ENCODE measurements at places on chromosomes 6 and 20.

GRCh38 chr6:20978151-20978614 lies 443.9 kb downstream of the CDKAL1 start:
- peak; percentile 97 for ATAC-seq

GRCh38 chr6:154526996-154527395 lies 16.5 kb upstream of the CNKSR3 start:
- ATAC-seq = no peak

- no peak for ATAC-seq
Observed at GRCh38 chr20:59247731-59248684, 52.4 kb upstream of the EDN3 start.

DNA sequence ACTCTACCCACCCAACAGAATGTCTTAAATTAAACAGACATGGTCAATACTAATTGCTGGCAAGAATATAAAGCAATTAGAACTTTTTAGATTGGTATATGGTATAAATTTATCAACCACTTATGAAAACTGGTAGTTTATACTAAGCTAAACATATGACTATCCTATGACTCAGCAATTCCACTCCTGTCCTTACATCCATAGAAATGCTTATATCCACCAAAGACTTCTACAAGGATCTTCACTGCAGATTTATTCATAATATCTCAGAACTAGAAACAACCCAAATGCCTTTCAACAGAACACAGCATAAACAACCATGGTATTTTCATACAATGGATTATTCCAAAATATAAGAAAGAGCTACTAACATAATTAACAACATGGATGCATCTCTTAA lies 4.6 kb downstream of the ZNF184 start:
- ATAC-seq = no peak

DNA sequence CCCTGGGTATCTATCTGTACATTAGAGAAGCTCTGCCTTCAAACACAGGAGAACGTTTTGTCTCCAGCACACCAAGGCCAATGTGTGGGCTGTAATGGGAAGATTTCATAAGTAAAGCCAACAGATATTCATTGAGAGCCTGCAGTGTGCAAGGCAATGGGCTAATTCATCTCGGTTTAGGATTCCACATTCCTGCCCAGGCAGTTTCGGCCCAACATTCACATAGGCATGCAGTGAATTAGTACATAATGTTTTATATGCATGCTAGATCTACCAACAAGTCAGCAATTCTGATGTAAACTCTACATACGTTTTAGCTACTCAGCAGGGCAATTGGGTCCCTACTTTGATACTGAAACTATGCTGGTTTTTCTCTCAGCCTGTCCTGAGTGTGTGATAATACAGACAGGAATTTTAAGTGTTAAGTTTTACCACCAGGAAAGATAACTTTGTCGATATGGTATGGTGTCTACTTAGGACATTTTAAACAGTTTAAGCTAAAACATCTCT lies 46.9 kb upstream of the NAA20 start:
- ATAC-seq = no peak

DNA sequence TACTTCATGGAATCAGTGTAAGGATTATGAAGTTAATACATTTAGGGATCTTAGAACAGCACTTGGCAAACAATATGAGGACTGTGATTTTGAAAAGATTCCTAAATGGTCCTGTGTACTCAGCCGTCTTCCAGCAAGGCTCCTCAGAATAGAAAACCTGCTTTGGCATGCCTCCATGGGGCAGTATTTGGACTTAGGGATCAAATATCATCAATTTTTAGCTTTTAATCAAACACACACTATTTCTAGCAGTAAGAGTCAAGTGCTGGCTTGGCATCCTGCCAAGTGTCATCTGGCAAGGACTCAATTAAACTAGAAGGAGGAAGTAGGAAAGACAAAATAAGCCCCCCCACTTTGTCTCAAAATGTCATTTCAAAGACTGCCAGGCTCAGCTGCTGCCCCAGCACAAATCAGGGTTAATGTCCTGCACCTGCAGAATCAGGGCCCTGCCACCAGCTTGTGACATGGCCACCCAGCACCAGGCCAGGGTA lies 40.8 kb downstream of the IYD start:
- ATAC-seq = no peak

DNA sequence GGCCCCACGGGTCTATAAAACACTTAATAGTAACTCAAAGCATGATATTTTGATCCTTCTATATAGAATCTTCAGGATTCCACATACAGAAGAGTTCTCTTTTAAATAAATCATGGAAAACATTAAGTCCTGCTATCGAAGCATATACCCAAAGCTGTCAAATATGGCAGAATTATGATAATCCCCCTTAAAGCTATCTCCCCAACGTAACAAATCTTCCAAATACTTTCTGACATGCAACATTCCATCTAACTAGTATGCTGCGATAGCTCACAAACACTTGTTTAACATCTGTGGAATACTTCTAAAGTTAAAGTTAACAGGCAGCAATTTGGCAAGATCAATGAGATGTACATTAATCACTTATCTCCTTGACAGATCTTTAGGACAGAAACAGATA lies 371.0 kb upstream of the RUNX2 start:
- no peak for ATAC-seq

- ATAC-seq = no peak
Observed at GRCh38 chr20:35303382-35303734, 11.1 kb upstream of the FAM83C start.

GRCh38 chr6:110629153-110629552 lies 152.7 kb upstream of the SLC22A16 start:
- no peak for ATAC-seq

DNA sequence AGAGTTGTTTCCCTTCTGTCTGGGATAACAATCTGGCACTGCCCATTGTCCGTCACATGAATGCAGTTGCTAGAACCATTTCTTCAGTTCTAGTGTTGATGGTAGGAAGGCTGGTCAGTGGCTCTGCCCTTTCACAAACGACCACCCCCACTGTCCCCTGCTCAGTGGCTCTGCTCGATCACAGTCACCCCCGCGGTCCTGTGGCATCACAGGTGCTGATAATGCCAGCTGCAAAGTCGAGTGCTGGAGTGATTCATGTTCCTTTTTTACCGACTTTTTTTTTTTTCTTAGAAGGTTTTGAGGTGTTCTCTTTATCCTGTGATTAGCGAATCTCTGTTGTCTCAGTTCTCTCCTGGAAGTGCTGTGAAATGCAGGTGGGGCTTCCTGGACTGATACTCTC lies 22.8 kb downstream of the FAM120B start:
- no peak for ATAC-seq

GRCh38 chr6:42571611-42572342 lies 7.9 kb downstream of the UBR2 start:
- ATAC-seq = no peak

DNA sequence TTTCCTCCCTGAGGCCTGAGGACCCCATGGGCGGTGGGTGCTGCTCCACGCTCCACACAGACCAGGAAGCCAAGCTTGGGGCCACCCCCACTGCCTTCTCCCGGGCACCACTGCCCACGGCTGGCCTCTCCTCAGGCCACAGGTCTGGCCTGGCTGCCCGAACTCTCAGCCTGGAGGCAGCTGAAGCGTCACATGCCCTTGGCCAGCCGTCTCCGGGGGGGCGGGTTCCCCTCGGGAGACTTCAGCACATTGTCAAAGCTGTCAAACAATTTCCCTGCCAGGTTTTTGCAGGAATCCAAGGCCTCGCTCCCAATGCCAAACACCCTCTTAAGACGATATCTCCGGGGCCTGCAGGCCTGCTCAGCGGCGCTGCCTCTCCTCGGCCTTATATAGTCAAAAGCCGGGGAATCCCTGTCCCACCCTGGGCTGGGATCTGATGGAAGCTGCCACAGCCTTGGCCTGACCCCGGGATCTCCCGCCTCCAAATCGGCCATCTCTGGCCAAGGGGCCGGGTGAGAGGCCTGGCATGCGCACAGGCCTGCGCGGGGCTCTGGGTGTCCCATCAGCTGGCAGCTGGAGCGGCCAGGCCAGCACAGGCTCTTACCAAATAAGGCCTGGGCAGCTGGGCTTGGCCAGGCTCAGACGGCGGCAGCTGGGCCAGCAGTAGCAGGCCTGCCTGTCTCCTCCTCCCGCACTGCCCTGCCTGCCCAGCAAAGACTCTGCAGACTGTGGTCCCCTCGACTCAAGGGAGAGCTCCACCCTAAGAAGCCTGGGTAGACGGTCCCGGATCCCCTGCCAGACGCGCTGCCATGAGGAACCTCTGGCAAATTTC lies 49.7 kb downstream of the RBM38 start:
- ATAC-seq = no peak

- no peak for ATAC-seq
Observed at GRCh38 chr20:3858689-3859088, 12.1 kb downstream of the MAVS start.

DNA sequence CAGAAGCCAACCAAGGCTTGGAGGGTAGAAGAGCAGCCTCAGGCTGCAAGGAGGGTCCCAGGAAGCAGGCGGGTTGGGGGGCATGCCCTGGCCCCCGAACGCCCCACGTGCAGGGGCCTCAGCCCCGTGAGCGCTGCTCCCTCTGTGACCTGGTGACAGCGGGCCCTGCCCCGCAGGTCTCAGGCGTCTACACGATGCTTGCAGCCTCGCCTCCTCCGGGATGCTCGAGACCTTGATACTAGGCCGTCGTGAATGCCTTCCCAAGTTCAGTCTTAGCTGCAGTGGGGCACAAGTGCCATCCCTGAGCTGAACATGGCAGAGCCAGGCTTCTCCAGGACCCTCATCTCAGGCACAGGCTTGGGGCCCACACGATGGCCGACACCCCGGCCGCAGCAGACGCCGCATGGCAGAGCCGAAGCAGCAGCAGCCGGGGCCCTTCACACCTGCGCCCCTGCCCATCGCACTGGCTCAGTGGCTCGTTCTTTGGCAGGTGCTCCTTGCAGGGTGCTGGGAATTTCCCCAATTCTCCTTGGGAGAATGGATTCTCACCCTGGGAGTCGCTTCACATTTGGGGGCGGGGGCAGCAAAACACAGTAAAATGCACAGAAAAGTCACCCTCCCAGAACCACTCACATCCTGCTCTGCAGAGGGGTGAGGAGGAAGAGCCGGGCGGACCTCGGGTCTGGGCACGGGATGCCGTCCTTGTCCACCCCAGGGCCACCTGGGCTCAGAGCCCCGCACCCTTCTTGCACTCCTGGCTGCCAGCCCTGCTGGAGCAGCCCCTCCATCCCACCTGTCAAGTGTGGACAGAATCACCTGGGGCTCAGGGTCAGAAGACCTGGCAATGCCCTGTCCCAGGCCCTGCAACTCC lies 161.8 kb downstream of the DLL1 start:
- ATAC-seq = no peak

GRCh38 chr20:55054453-55054852 lies 579.1 kb downstream of the DOK5 start:
- ATAC-seq = no peak

DNA sequence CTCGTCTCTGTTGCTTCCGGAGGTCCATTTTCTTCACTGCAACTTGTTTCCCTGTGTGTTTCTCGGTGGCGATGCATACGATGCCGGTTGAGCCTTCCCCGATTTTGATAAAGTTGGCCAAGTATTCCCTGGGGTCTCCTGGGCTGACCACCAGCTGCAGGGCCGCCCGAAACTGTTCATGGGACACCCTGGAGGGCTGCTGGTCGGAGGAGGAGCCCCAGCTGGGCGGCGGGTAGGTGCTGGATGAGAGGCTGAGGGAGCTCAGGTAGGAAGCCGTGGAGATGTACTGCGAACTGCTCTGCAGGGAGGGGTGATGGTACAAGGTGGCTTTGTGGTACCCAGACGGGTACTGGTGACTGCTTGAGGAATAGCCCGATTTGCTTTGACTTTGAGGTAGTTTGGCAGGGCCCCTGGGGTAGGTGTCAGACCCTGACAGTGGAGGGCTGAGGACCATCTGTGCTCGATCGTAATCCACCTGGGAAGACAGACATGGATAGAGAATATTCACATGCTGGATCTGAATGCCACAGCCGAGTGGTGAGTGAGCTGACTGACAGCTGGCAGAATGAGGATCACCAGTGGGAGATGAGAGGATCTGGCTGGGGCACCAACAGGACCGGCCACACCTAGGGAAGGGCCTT lies 51.6 kb downstream of the LAMP5 start:
- no peak for ATAC-seq

DNA sequence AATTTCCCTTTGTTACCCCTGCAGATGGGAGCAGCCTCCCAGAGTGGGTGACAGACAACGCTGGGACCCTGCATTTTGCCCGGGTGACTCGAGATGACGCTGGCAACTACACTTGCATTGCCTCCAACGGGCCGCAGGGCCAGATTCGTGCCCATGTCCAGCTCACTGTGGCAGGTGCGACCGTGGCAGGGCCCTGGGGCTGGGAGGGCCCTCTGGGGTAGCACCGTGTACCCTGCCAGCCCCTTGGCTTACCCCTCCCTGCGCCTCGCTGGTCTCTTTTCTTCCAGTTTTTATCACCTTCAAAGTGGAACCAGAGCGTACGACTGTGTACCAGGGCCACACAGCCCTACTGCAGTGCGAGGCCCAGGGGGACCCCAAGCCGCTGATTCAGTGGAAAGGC lies 29.4 kb upstream of the SRF start:
- ATAC-seq = no peak

DNA sequence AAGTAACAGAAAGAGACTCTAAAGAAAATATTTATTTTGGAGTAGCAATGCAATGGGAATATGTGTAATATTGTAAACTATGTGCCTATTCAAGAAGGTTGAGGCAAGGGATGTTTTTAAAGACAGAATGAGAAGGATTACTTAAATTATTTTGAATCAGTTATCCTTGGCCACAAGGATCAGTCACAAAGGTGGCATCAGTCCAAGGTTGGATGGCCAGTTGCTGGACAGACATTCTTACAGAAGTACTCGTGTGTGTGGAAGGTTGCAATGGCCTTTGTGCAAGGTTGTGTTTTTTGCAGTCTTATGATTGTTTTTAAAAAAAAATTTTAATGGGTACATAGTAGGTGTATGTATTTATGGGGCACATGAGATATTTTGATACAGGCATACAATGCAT lies 2.0 kb downstream of the QRSL1 start:
- no peak for ATAC-seq

DNA sequence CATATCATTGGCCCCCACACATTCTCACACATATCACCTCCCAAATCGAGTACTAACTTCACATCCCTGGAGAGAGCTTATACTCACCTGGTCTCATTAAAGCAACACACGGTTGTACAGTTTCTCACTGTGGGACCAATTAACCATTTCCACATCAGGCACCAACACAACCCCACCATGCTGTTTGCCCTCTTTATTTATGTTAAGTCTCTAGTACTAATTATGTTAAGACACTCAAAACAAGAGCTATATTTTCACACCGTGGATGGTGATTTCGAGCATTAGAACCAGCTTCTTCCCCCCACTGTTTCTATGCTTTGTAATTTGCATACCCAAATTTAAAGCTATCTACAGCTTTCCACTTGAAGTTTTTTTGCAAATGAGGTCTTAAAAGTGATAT lies 6.3 kb downstream of the SCML4 start:
- peak; percentile 15 for ATAC-seq

GRCh38 chr6:42689371-42689770 lies 33.0 kb downstream of the PRPH2 start:
- no peak for ATAC-seq

Measured in activated T-helper 17 cell treated with anti-CD3 and anti-CD28 coated beads, Interleukin-2, amount 50 U/mL, for 72 hours (primary cell).